ENCODE measurements at places on chromosomes 2 and 18.

DNA sequence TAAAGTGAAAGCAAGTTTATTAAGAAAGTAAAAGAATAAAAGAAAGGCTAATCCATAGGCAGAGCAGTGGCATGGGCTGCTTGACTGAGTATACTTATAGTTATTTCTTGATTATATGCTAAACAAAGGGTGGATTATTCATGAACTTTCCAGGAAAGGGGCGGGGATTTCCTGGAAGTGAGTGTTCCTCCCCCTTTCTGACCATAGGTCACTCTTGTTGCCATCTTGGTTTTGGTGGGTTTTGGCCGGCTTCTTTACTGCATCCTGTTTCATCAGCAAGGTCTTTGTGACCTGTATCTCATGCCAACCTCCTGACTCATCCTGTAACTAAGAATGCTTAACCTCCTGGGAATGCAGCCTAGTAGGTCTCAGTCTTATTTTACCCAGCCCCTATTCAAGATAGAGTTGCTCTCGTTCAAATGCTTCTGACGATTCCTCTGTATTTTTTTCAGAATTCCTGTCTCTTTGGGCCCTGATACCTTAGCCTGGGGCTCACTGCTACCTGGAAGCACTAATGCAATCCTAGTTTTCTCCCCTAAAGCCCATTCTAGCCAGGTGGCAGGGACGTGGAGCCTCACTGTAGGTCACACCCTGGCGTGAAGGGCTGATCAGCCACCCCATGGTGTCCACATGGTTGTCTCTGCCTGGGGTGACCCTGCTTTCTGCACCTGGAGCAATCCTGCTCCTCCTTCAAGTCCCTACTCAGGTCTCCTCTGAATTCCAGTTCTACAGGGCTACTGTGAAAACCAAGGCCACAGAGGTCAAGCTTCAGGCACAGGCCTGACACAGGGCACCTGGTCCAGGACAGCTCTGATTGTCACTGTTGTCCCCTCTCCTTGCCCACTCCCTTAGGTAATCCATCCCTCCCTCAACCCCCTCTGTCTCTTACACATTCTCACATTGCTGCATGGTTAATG is 6.0 kb upstream of the SLC35F6 start:
- DNase-seq = no peak

DNA sequence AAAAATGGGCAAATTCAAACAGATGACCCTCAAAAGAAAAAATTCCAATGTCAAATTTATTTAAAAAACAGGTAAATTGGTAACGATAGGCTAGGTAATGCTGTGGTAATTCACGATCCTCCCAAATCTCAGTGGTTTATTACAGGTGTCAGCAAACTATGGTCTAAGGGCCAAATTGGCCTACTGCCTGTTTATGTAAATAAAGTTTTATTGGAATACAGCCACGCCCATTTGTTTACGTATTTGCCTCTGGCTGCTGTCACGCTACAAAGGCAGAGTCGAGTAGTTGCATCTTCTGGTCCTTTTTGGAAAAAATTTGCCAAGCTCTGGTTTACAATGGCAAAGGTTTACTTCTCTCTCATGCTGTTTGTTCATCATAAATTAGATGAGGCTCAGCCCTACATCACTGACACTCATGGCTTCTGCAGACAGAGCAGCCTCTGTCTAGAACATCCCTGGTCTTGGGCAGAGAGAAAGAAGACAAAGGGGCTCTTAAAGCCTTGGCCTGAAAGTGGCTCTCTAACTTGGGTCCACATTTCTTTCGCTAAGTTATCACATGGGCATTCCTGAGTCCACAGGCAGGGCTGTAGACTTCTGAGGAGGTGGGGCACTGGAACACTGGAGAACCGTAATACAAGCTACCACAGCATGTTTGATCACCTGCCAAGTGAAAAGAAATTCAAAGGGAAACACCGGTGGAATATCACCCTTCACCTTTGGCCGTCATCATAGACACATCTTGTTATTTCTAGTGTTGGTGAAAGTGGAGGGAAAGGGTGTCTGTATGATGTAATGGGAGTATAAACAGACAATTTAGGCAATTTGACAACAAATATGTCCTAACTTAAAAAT is 34.8 kb downstream of the SP110 start:
- no peak for DNase-seq

GRCh38 chr2:217684431-217685254 is 318.2 kb downstream of the TNS1 start:
- DNase-seq = no peak

DNA sequence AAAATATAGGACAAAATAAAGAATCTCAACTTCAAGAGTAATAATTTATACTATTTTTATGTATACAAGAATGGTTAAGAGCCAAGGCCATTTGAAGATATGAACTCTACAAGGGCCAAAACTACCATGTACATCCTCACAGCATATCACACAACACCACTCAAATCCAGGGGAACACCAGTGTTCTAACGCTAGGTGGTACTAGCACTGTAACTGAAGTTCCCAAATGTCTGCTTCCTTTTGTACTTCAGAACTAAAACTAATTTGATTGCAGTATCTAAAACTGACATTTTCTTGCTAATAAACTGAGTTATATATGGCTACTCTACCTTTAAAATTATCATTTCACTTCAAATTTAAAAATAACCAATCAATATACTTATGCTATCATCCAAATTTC is 47.0 kb downstream of the REV1 start:
- no peak for DNase-seq

DNA sequence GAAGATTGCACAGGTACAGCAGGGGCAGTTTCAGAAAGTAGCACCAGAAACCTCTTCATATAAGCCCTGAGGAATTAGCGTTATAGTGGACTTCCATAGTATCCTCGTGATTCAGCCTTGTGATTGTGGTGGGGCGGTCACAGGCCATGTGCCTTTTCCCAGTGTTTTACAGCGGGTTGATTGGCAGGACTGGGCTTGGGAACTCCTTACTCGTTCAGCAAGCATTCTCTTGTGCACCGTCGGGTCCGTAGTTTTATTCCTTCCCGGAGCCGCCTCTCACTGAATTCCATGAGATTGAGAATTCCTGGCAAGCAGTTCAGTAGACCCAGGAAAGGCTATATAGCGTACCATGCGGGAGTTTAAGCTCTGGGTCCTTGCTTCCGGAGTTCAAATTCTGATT is 5.2 kb downstream of the COPS8 start:
- DNase-seq = no peak

- no peak for DNase-seq
Observed at GRCh38 chr18:22475426-22476100, 57.8 kb upstream of the CTAGE1 start.

GRCh38 chr2:105557021-105557920 is 158.4 kb upstream of the FHL2 start:
- no peak for DNase-seq

GRCh38 chr2:227222292-227222691 is 57.9 kb downstream of the COL4A3 start:
- DNase-seq = no peak

- DNase-seq = no peak
Observed at GRCh38 chr2:128580988-128581848, 262.6 kb upstream of the HS6ST1 start.

DNA sequence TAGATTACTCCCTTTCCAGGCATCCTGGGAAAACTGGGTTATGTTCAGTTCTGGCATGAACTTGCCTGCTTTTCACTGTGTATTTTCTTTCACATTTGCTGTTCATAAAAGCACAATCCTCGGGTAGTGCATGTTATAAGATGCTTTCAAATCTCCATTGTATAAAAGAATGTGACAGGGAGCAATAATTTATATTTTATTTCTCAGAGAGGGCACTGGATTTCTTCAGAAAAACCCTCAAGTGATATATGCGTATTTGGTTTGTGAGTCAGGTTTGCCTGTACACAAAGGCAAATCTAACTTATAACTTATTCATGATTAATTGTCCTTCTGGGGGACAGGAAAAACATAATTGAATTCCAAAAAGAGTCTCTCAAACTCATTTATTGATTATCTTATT is 440.7 kb upstream of the MMADHC start:
- DNase-seq = no peak

GRCh38 chr2:239588451-239589269 is 187.8 kb upstream of the HDAC4 start:
- no peak for DNase-seq

DNA sequence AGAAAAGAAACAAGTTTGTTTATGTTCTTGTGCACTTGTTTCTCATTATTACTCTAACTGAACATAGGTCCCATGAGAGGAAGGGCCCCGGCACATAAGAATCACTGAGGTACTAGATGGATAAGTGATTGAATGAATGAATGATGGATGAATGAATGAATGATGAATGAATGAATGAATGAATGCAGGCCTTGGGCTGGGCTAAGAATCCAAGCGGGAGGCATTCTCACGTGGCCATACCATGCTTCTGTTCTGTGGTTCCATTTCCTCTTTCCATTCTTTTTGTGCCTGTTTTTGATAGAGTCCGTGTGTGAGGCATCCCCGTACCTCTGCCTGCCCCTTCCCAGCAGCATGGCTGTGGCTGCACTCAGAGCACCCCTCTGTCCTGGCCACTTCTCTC is 94.8 kb downstream of the SH3BP4 start:
- no peak for DNase-seq

- no peak for DNase-seq
Observed at GRCh38 chr2:61334466-61334865, 136.4 kb downstream of the USP34 start.

DNA sequence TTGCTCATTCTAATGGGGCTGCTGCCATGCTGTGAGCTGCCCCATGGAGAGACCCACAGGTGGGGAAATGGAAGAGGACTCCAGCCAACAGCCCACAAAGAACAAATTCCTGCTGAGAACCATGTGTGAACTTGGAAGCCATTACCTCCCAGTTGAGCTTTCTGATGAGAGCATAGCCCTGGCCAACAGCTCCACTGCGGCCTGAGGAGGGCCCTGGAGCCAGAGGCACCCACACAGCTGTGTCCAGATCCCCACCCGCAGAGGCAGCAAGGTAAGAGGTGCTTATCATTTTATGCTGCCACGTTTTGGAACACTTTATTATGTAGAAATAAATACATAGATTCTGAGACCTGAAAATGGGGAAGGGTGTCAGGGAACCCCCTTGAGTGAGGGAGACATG is 44.2 kb upstream of the OTOS start:
- DNase-seq = no peak

- DNase-seq = no peak
Observed at GRCh38 chr2:120330946-120331822, 14.8 kb upstream of the INHBB start.

GRCh38 chr18:56492136-56492535 is 146.3 kb downstream of the TXNL1 start:
- DNase-seq = no peak

- DNase-seq = no peak
Observed at GRCh38 chr2:26884486-26884885, 36.6 kb downstream of the DPYSL5 start.

DNA sequence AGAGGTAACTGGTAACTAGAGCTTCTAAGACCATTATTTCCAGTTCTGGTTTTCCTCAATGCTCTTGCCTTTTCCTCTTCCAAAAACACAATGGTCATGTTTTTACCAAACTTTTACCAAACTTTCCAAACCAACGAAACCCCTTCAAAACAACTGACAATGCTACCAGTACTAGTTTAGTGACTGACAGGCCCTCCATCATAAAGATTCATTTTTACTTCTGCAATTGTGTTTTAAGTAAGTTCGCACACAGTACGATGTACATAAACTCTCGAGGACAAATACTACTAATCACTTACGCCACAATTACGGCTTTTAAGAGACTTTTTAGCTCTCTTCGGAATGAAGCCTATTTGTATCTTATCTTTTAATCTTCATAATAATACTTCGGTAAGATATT is 900 bp downstream of the C18orf32 start:
- DNase-seq = no peak

GRCh38 chr2:238998801-238999200 is 150.9 kb downstream of the TWIST2 start:
- no peak for DNase-seq

- no peak for DNase-seq
Observed at GRCh38 chr2:30807249-30807648, at the start of gene CAPN13. Gene CAPN13, minus strand, starts transcription at chr2:30807446. Its CDS starts 20,121 bp downstream, at chr2:30787325.

- no peak for DNase-seq
Observed at GRCh38 chr2:223873672-223874071, 36.3 kb upstream of the AP1S3 start.

GRCh38 chr2:246489-247144 is 17.2 kb downstream of the SH3YL1 start:
- no peak for DNase-seq

DNA sequence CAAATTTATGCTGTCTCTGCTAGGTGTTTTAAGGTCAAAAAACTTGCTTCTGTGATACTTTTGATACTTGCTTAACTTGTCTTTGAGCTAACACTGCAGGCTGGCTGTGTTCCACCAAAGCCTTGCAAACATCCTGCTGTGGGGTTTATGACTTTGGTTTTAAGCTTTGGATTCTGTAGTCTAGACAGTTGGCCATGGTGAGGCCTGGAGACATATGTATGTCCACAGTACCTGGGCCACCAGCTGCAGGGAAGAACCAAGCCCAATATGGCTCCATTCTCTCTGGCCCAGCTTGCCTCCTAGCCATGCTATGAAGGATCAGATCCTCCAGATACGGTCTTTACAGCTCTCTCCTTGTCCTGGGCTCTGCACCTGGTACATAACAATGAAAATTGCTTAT is 113.9 kb downstream of the INO80D start:
- DNase-seq = no peak

GRCh38 chr2:30677861-30678385 is 129.3 kb downstream of the CAPN13 start:
- DNase-seq = no peak

DNA sequence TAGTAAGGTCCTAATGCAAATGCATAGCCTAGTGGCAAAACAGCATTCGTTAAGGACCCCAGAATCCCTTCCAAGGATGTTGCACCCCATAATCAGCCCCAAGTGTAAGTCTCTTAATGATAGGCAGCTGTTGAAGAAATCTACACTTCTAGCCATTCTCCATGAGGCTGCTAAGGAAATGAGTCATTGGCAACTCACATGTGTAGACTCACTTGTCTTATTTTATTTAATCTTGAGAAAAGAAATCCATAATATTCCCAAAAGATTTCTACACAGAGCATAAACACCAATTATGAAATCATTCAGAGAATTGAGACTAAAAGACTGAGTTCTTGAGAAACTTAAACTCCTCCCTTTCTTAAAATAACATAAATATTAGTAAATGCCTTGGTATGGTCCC is 52.4 kb downstream of the AKAIN1 start:
- no peak for DNase-seq

- DNase-seq = no peak
Observed at GRCh38 chr2:237202288-237203030, 116.8 kb downstream of the COPS8 start.

DNA sequence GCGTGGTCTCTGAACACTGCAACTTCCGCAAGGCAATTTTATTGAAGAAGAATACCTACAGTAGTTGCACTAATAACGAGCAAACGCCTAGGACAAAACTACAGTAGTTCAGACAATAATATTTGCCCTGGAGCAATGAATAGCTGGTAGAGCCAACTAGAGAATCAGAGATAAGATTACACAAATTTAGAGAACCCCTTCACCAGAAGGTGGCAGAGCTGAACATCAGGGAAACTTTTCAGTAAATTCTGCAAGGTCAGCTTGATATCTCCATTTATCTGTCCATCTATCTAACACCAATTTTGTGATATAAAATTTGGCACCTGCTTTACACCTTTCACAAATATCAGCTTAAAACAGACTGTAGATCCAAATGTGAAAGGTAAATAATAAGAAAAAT is 43.8 kb downstream of the CDH19 start:
- DNase-seq = no peak

All from stimulated activated CD8-positive, alpha-beta memory T cell treated with anti-CD3 and anti-CD28 coated beads, Interleukin-15, amount 100 ng/mL, for 1 hour (primary cell).